Dermis microvascular lymphatic vessel endothelial cell (primary cell): ENCODE measurements at places on chromosomes 11 and 22.

GRCh38 chr11:60905551-60906113, 753 bp downstream of the PRPF19 start:
- DNase-seq, result no peak

GRCh38 chr11:66619080-66619554, 2.7 kb downstream of the RBM14 start:
- peak; percentile 72 for DNase-seq

- DNase-seq, result no peak
Measured at GRCh38 chr22:27253108-27253902, 548.3 kb downstream of the MN1 start.

DNA sequence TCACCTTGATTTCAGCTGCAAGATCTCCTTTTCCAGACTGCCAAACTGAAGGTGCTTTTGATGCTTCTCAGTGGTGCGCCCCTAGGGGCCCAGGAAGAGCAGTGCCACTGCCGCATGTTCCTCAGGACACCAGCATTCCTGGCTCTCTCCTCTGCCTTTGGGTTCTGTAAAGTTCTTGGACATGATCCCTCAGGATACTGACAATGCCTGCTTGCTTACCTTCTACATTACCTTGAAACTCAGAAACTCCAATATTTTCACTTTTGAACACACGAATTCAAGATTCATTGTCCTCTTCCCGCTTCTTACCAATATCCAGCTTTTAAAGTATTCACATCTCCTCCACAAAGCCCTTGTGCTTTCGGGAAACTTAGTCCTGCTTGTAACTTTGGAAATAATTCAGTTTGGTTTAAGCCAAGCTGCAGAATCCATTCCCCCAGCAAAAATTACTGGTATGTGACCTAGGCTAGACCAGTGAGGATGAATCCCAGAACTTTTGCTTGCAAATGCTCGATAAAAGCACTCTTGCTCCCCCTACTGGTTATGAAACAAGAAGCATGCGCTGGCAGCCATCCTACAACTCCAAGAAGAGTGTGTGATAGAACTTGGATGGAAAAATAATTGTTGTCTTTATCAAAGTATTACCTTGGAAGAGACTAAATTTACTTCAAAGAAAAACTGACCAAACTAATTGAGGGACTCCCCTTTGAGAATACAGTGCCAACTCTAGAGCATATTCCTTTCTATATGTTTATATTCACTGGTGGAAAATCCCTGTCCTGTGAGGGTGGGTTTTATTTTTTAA, 16.5 kb upstream of the OR5B21 start:
- peak; percentile 77 for DNase-seq

DNA sequence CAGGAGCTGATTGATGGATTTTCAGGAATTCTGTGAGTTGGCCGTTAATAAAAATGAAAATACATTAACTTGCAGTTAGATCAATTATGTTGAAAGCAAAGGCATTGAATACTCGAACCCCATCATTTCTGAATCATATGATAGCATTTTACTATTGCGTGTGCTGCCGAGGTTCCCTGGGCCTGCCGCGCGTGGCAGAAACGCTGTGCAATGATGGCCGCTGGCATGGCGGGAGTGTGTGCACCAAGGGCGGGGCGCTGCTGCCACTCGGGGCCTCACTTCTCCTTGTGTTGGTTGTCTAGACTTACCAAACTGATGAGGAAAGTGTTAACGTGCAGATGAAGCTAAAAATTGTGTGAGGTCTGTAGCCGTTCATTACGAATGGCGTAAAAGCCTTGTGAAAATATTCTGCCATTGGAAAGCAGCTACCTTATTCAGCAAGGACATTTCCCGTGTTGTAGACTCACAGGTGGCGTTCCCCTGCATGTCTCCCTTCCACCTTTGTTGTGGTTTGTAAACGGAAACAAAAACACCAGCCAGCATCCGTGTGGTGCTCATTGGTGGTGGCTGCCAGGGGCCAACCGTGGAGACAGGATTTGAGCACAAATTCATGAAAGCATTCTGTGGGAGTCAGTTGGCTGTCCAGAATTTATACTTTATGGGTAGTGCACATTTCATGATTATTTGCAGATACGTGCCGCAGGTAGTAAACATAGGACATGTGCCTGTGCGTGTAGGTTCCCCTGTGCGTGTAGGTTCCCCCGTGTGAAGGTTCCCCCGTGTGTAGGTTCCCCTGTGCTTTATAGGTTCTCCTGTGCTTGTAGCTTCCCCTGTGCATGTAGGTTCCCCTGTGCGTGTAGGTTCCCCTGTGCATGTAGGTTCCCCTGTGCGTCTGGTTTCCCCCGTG, 5.9 kb upstream of the GRAMD4 start:
- no peak for DNase-seq
